ENCODE measurements at places on chromosomes 13 and 19.

DNA sequence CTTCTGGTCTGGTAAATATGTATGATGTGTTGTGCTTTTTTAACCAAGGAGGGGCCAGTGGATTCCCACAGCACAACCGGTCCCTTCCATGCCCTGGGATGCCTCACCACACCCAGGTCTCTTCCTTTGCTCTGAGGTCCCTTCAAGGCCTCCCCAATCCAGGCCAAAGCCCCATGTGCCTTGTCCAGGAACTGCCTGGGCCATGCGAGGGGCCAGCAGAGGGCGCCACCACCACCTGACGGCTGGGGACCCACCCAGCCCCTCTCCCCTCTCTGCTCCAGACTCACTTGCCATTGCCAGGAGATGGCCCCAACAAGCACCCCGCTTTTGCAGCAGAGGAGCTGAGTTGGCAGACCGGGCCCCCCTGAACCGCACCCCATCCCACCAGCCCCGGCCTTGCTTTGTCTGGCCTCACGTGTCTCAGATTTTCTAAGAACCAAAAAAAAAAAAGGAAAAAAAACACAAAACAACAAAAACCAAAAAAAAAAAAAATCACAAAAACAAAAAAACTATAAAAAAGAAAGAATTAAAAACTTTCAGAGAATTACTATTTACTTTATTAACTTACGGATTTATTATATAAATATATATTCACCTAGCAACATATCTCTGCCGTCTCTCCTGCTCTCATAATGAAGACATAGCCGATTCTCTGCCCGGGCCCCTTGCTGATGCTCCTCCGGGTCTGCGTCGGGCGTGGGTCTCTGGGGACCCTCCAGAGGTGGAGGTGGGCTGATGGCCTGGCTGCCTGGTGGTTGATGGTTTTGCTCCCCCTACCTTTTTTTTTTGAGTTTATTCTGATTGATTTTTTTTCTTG lies 14.4 kb downstream of the CAPN12 start:
- DNase-seq, result no peak

DNA sequence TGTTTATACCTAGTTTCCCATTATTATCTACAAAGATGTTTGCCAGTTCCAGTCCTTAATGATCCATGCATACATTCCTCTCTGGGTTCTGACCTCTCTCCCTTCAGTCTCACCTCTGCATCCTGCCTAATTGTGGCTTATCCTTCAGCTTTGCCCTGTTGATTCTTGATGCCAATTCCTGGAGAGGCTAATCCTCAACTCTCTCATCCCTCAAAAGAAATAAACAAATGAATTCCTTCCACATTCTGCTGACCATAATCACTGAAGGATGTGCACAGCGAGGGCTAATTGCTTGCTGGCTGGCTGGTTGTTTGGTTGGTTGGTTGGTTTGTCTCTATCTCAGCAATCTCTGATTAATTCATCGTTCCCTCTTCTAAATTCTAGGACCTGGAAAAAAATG lies 113.8 kb downstream of the IRS2 start:
- DNase-seq, result no peak

DNA sequence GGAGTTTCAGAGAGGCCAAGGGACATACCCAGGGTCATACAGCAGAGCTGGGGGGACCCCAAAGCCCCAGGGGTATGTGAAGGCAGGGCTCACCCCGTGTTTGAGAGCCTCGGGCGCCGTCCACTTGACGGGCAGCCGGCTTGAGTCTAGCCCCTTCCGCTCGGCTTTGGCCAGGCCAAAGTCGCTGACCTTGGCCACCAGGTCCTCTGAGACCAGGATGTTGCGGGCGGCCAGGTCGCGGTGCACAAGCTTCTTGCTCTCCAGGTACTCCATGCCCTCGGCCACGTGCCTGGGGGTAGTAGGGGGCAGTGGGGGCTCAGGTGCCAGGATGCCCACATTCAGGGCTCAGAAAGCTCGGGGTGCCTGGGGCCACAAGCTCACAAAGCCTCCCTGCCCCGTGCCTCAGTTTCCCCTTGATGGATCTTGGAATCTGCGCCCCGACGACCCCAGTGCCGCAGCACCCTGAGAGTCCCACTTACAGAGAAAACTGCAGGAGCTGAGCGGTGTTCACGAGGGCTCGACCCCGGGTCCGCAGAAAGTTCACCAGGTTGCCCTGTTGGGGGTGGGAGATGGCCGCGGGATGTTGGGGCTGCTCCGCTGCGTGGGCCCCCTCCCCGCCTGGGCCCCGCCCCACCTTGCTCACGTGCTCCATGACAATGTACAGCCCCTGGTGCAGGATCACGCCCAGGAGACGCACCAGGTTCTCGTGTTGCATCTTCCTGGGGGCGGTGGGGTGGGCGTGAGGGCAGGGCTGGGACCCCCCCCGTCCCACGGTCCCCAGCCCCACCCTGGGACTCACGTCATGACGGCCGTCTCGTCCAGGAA lies 7.1 kb downstream of the MATK start:
- no peak for DNase-seq

DNA sequence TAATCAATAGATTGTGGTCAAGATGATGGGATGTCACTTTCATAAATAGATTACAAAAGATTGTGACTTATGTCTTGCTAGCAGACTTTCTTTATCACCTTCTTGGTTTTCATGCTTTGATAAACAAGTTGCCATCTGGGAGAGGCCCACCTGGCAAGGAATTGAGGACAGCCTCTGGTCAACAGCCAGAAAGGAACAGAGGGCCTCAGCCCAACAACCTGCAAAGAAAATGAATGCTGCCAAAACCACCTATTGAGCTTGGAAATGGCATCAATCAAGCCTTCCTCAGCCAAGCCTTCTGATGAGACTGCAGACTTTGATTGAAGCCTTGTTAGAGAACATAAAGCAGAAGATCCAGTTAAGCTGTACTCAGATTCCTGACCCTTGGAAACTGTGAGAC lies 288.6 kb downstream of the SPRY2 start:
- no peak for DNase-seq

GRCh38 chr13:98543378-98544103 lies 33.4 kb downstream of the STK24 start:
- no peak for DNase-seq

DNA sequence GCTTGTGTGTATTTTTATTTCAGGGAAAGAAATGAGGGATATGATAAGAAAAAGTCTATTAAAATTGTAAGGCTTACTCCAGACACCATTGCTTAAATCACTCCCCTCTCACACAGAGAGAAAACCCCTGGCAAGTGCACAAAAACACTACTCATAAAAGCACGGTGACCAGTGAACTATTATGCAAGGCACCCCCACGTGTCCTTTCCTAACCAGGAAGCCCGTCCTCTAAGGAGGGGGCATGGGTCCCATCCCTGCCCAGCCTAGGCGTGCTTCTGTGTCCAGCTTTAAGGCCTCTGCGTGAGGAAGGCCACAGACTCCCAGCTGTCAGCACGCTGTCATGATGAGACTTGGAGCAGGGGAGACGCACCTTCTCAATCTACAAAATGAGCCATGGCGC lies 83.5 kb downstream of the SLC7A1 start:
- no peak for DNase-seq
